ENCODE measurements at places on chromosomes 16 and 17.

DNA sequence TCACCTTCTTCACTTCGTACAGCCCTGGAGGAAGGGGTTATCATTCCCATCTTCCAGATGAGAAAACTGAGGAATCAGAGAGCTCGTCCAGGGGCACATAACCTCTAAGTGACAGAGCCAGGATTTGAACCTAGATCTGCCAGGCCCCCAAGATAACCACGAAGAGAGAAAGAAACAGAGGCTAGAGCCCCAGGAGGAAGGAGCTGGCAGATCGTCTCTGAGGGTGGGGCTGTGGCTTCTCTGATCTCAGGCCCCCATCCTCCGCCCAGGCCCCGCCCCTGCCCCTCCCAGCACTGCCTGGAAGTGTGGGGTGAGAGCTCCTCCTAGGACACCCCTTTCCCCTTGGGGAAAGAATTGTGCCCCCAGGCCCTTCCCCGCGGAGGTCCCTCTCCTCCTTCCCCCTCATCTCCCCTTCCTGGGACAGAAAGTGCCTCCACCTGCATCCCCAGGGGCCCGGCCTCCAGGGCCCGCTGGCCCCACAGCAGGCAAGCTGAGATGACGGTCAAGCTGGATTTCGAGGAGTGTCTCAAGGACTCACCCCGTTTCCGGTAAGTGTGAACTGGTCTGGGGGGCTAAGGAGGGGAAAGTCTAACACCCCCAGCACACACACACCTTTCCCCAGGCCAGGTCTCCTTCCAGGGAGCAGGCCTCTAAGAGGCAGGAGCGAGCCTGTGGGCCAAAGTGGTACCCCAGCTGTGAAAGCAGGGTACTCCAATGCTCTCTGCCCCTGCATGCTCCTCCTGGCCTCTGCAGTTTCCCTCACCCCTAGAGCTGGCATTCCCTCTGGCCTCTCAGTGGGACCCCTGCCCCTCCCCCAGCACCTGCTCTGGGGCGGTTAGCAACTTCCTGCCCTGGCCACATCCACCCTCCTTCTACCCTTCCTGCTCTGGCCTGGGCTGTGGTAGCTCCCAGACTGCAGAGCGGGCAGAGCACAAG lies at the start of gene ACAP1:
ACAP1 (plus strand) TSS at position 290 of the 936 bp plus-strand sequence; CDS start at position 496, 206 bp downstream.
- peak; percentile 60 for DNase-seq

DNA sequence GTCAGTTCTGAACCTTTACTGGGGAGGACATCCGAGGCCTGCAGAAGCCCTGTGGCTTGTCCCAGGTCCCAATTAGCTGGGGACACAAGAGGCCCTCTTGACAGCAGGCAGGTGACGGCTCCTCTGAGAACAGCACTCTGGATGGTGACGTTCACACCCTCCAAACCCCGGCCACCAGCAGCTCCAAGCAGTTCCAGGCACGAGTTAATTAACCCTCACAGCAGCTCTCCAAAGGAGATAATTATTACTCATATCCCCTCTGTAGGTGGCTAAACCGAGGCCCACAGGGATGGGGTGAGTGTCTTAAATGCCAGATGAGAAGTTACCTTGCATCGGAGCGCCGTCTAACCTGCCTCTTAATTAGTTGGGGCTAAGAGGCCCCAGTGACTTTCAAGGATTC lies 168.9 kb upstream of the CIBAR2 start:
- no peak for DNase-seq

GRCh38 chr16:5903153-5903552 lies 805.6 kb upstream of the EEF2KMT start:
- no peak for DNase-seq

GRCh38 chr17:50621574-50622031 lies 13.1 kb upstream of the ABCC3 start:
- no peak for DNase-seq

GRCh38 chr16:138049-138417 lies 440 bp downstream of the NPRL3 start:
- DNase-seq: no peak

GRCh38 chr17:55883149-55883548 lies 132.3 kb downstream of the PCTP start:
- DNase-seq: no peak

GRCh38 chr17:77489893-77490255 lies 349.1 kb downstream of the SEC14L1 start:
- DNase-seq: no peak

DNA sequence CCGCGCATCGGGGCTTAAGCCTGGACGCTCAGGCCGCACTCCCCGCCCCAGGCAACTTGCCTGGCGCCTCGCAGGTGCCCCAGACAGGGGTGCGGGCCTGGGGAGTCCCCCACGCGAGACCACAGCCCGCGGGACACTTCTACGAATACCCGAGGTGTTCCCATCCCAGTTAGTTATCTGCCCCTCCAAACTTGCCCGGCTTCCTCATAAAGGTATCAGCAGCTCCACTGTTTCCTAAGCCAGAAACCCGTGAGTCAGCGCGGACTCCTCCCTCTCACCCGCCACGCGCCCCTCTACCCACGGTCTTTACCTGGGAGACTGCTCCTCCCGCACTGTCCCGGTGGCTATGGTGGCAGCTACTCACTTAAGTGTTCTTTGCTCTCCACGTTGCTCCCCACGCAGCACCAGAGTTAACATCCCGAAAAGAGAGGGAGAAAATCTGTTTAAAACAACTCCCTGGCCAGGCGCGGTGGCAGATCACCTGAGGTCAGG lies 1.0 kb upstream of the CREBBP start:
- no peak for DNase-seq

DNA sequence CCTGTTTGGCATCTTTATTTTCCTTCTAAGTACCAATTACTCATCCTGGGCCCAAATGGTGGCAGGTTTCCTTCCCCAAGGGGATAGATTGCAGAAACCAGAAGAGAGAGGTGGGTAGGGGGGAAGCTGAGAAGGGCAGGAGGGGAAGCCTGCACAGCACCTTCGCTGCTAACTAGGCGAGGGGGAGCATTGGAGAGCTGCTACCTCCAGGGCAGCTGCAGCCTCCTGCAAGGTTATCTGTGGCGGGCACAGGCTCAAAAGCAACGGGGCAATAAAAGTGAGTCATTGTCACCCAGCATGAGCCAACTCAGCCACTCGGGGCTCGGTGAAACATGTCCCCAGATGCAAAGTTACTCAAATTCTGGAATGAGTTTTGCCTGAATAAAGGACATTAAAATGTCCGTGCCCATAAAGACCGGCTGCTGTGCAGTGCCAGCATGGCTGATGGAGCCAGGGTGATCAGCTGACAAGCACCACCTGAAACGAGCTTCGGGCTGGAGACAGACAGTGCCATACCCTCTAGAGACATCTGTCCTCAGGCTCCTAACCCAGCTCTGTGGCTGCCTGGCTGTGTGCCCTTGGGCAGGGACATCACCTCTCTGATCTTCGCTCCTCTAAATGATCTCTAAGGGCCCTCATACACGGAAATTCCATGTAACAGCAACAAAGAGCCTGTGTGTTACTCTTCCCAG lies 68.1 kb upstream of the GRIN2A start:
- DNase-seq: no peak

DNA sequence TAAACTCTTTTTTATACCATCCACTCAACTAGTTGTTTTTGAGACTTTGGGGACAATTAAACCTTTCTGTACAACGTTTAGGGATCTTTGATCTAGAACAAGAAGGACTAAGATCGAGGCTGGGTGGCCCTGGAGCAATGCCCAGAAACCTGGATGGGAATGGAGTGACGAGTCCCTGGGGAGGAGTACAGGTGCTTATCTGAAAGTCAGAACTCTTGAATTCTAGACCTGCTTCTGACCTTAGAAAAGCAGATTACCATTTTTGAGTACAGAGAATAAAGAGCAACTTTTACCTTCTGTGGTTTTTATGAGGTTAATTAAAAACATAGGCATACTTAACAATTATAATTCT lies 17.8 kb downstream of the UBE2Z start:
- DNase-seq: no peak

- no peak for DNase-seq
Observed at GRCh38 chr17:80889231-80890195, 102.1 kb upstream of the CHMP6 start.

DNA sequence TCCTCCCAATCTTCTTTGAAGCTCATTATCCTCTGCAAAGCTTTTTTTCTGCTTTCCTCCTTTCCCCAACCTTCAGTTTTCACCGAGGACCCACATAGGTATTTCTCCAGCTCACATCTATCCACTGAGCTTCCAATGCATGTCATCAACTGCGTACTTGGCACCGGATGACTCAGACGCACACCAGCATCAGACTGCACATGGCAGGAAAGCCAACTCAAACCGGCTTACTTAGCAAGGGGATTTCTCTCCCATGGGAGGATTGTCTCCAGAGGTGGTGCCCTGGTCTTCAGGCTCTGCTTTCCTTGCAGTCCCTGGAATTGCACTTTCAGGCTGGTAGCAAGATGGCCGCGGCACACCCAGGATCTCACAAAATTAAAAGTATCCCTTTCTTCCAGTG lies 1.7 kb upstream of the AKTIP start:
- DNase-seq: no peak

DNA sequence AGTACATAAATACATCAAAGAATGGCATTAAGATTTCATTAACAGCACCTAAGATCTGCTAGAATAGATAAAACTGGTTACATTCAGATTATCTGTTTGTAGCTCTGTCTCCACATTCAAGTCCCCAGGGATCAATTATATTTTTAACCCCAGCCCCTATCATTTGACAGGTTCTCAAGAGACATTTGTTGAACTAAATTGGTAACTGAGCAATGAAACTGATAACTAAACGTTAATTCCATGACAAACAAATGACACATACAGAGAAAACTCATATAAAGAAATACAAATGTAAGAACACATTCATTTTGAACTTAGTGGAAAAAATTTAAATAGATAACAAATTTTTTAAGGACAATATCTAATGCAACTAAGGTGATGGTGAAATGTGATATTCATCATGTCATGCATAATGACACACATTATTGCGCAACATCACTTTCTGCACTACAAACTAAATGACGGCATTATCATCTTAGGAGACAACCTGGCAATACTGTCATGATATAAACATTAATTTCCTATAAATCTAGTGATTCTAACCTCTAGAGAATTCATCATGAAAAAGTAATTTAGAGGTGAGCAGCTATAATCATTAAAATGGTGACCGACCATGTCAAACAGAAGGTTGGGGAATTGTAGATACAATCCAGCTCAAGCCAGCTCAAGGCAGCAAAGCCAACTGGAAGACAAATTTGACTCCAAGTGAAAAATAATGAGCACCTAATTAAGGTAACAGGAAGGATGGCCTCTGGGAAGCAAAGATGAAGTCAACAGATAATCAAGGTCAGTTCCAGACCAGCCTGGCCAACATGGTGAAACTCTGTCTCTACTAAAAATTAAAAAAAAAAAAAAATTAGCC lies 9.5 kb downstream of the ARHGAP17 start:
- no peak for DNase-seq

GRCh38 chr17:43778337-43779144 lies at the start of gene DUSP3:
Gene DUSP3, minus strand, starts transcription at chr17:43778977. Its CDS starts 53 bp downstream, at chr17:43778924.
- DNase-seq: peak; percentile 55

DNA sequence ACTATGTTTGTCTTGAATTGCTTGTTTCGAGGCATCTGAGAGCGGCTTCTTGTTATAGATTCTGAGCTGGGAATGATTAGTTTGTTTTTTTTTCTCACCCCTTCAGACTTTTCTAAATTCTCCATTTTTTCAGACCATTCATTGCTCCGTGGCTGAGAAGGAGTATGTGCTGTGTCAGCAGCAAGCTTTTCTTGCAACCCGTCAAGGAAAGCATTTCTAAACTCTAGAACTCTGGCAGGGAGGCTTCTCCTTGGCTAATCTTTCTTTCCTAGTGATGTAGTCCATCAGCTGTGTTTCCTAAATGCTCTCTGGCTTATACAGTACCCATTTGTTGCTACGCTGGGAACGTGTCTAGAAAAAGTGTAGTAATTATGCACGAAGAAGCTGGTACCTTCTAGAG lies 133.5 kb downstream of the FTO start:
- no peak for DNase-seq

DNA sequence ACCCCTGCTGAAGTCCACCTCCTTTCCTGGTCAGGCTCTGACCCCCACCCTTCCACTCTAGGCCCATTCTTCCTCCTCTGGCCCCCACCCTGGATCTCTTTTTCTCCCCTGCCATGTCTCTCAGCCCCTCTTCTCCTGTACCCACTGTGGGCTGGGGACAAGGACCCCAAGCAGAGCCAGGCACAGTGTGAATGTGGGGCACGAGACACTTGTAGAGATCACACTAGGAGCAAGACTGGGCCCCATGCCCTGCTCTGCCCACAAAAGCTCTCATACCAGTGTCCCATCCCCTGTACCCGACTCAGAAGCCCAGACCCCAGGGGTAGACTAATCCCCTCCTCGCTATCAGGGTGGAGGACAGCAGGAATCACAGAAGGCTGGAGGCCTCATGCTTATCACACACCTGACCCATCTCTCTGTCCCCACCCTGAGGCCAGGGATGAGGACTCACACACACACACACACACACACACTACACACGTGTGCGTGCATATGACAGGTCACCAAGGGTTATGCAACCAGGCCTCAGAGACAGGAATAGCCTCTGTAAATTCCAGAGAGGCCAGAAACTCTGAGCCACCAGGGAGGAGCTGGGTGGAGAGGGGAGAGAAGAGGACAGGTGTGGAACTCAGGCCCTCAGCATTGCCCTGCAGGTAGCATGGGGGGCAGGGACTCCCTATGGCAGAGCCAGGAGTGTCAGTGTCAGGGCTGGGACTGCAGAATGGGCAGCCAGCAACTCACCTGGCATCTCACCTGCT lies 21.1 kb downstream of the ARHGAP27 start:
- no peak for DNase-seq

DNA sequence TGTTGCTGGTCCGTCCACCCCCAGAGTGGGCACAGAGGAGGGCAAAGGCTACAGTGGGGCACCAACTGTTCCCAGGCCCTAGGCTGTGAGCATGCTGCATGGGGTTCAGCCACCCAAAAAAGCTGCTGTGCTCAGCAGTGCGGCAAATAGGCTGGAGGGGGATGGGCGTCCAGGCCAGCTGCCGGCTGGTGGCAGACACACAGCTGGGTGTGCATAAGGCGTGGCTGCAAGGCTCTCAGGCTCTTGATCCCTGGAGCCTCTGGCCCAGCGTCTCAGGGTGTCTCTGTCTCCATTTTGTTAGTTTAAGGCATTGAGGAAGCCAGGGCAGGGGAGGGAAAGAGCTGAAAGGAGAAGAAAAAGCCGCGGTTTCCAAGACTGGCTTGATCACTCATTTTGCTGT lies 8.8 kb downstream of the RPL19 start:
- no peak for DNase-seq

- no peak for DNase-seq
Observed at GRCh38 chr16:51137097-51137496, 14.0 kb downstream of the SALL1 start.

DNA sequence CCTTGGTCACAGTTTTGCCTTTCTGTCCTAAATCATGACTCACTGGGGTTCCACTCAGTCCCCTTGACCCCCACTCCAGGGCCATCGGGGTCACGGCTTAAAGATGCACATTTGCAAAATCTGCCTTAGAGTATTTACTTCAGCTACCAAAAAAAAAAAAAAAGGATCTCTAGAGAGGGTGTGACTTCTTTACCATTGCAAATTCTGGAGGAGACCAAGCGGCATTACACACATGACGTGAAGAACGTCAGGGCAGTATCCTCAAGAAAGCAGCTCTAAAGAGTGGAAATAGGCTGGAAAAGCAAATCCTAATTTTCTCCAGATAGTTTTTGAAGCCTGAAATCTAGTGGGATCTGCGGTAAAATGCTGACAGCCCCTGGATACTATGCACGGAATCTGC lies 25.6 kb downstream of the SLC6A4 start:
- DNase-seq: no peak

- no peak for DNase-seq
Observed at GRCh38 chr17:55742272-55743102, 8.4 kb upstream of the PCTP start.

- DNase-seq: no peak
Observed at GRCh38 chr16:71360378-71360777, 1.9 kb downstream of the CALB2 start.

GRCh38 chr16:76943921-76944320 lies 247.1 kb upstream of the MON1B start:
- no peak for DNase-seq
